Panc1 (cell line): ENCODE measurements at places on chromosomes 3 and 15. TPM values are rescaled to one million over a fixed set of nuclear protein-coding genes. Genes with fewer than 3 reads are reported as not detected.

- DNase-seq, result no peak
Observed at GRCh38 chr3:105775368-105775767, 93.4 kb downstream of the CBLB start.

- no peak for DNase-seq
Observed at GRCh38 chr15:61655881-61656280, 404.4 kb downstream of the VPS13C start.

DNA sequence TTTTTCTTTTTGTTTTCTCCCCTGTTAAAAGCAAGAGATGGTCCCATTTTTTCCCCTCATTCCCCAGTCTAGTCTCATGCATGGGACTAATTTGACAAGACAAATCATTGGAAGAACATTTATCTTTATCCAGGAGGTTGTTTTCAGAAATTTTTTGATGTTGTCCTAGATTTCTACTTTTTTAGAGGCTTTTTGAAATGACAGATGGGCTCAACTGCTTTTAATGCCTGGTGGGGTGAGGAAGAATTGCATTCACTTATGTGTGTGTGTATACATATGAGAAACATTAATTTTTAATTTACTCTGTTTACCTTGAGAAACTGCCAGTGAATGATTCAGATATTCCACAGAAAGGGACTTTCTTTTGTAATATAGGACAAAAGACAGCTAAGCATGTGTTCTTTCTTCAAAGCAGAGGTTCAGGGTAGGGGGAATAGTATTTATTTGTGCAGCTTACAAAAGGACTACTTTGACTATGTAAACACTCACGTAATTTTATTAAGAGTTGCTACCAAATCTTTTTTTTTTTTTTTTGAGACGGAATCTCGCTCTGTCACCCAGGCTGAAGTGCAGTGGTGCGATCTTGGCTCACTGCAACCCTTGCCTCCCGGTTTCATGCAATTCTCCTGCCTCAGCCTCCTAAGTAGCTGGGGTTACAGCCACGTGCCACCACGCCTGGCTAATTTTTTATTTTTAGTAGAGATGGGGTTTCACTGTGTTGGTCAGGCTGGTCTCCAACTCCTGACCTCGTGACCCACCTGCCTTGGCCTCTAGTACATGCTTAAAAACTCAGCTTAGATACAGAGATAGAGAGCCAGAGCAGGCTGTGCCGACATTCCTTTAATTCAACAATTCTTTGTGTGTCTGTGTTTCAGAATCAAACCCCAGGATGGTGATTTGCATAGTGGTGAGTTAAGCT, 130.1 kb upstream of the RARB start:
- DNase-seq, result no peak

DNA sequence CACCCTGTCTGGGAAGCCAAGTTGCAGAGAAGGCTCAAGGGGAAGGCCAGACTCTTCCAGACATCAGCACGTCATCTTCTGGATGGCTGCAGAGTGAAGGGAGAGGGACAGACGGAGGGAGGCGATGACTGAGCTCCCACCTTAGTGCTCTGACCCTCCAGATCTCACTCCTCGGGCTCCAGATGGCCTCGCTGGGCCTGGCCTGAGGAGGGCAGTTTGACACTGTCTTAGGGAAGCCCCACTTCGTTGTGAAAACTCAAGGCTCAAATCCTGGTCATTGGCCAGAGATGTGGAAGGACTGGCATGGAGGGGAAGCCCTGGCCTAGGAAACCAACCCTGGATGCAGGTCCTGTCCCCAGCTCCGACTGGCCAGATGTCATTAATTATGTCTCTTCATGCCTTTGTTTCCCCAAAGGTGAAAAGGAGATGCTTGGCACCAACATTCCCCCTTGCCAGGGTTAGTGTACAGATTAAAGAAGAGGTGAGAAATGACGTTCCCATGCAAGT, 70.4 kb downstream of the ADCY5 start:
- no peak for DNase-seq

DNA sequence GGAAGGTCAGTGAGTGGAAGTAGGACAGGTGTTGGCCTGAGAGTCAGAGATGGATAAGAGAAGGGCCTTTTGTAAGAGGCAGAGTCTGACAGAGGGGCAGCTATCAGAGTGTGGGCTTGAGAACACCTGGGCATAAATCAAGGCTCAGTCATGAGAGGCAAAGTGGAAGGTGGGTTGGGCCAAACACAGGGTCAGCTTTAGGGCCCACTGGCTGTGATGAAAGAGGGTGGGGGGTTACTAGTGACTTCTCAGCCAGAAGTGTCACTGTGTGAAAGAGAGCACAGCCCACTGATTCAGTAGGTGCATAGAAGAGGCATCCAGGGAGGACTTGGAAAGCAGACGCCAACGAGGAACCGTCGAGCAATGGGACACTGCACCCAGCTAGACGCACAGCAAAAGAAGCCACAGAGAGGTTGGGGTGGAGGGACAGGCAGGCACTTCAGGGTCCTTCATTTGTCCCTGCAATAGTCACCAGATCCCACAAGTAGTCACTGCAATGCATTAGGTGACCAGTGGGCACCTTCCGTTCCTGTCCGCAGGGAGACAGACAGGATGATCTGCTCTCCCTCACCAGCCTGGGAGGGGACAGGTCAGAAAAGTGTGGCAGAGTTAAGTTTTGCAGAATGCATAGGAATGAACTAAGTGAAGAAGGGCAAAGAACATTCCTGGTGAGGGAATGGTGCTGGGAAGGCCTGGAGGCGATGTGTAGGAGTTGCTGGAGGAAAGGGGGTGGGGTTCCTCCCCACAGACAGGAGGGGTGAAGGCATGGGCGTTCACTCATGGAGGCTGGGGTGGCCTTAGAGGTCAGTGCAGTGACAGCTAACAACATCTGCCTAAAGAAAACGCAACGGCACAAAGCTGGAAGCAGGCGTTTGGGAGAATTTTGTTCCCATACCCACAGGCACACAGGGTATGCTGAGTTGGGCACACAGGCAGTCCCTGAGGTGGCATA, 36.3 kb downstream of the MESD start:
- no peak for DNase-seq

ARMC8 gene
- total RNA-seq, result 56.0 TPM

- no peak for DNase-seq
Observed at GRCh38 chr3:161894657-161895056, 398.0 kb downstream of the OTOL1 start.

GRCh38 chr3:58266577-58266976, 29.0 kb downstream of the ABHD6 start:
- DNase-seq, result no peak

SI gene
- total RNA-seq, result not detected

DNA sequence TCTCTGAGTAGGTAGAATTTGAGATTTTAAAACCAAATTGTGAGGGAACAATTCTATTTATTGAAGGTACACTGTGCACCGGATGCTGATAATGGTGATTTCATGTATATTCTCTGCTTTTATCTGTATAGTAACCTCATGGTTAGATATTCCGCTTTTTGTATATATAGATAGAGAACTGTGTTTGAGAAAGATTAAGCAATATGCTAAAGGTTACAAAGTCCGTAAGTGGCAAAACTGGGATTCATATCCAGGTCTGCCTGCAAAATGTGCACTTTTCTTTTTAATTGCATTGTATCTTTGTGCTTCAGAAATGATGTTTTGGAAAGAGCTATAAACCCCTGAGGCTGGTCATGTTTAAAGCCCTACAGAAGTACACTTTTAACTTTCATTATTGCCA, 635.4 kb upstream of the NECTIN3 start:
- no peak for DNase-seq

TUSC7 gene
- not detected for total RNA-seq

GRCh38 chr3:57538465-57538864, 5.7 kb downstream of the DNAH12 start:
- DNase-seq, result no peak

NDN gene
- total RNA-seq, result not detected

DNA sequence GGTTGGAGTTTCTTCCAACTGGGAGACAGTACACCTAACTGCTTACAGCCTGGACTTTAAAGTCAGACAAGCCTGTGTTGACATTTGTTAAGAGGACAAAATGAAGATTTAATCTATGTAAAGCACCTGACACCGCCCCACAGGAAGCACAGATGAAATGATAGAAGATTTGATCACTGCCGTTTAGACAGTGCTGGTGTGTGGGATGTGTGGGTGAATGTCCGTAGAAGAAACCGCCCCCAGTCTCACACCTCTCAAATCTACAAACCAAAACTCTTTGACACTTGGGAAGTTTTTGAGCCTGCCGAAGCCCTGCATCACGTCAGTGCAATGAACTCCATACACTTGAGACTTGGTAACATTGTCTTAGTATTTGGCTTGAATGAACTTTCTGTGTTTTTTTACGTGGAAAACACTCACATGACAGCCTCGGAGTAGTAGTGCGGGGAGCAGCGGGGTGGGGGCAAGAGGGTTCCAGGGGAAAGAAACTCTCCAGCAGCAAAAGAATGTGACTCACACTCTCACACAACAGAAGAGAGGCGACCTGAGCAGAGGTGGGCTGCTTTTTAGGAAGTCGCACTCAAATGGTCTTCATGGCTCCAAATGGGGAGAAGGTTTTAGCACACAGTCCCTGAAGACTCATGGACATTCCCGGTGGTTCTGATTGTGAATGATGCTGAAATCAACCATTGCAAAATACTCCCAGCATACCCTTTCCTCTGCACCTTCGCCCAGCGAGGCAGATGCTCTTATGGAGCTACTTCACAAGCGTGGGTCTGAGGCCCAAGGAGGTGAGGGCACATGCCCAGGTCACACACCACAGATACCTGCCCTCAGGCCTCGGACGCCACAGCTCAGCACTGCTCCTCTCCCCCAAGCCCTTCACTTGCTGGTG, 79.2 kb downstream of the SRGAP3 start:
- DNase-seq, result no peak

B3GNT5 gene
- total RNA-seq, result 22.8 TPM

GNAT1 gene
- not detected for total RNA-seq
